ENCODE measurements at places on chromosomes 16 and 17.
A peak's percentile ranks its signal among the peaks of the same experiment; 100 is the strongest.

DNA sequence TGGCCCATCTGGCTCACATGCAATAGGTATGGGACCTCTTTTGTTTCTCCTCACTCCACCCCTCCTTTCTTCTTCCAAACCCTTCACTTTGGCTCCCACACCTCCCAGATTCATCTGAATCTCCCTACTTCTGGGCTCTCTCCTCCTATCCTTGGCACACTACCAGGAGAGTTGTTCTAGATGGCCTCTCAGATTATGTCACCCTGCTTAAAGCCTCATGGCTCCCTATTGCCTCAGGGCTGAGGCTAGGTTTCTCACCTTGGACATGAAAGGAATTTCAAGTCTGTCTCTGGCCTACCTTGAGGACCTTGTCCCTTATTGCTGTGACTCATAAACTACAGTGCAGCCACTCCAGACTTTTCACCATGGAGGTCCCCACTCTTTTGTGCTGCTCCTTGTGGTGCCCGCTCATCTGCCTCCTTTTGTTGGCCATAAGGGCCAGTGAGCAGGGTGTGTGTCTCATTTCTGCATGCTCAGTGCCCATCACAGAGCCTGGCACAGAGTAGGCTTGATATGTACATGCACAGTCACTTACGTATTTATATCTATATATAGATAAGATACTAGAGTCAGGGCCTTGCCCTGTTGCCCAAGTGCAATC is 1.0 kb upstream of the MFAP4 start:
- DNase-seq, result peak; percentile 61

DNA sequence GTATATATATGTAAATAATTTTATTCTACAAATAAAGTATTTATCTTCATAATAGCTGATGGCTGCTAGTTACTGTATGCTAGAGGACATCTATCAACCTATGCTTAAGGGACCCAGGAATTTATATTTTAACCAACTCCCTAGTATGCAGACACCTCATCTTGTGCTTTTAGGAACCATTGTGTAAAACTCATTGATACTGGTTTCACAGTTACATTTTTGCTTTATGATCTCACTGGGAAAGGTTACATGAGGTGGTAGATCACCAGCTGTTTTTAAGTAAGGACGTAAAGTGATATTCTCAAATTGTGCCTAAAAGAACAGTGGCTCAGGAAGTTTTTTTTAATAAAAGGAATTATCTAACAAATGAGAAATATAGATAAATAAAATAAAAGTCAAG is 56.4 kb downstream of the VMP1 start:
- DNase-seq, result no peak

GRCh38 chr16:10923650-10924214 is 18.5 kb downstream of the DEXI start:
- no peak for DNase-seq

DNA sequence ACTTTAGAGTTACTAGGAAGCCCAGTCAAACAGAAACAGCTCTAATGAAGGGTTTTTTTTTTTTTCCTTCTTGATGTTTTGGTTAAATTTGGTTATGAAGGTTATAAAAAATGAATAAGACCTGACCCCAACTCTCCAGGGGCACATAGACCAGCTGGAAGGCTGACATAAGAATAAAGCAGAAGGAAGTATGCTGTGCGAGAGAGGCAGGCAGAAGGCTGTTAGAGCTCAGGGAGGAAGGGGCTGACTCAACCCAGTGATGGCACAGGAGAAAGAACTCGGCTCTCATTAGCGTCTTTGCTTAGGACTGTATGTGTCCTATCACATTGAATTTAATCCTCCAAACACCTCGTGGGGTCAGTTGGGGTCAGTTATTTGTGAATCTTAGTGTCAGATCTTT is 474.6 kb downstream of the PMP22 start:
- no peak for DNase-seq

GRCh38 chr17:31318298-31318801 is 3.1 kb downstream of the EVI2A start:
- DNase-seq, result peak; percentile 92

DNA sequence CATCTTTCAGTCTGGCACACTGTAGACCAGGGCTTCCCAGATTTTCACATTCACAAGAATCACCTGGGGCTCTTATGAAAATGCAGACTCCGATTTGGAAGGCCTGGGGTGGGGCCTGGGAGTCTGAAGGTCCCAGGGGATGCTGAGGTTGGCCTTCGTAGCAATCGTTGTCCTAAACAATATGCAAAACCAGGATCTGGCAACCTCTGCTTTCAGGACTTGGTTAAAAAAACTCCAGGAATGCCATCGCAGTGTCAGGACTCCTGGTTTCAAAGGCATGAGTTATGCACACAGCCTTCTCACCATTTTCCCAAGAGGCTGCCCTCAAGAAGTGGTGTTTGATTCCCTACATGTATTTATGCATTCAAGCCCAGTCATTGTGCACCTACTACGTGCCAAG is 6.7 kb downstream of the CLEC19A start:
- no peak for DNase-seq

- DNase-seq, result no peak
Measured at GRCh38 chr17:72034000-72034399, 86.8 kb upstream of the SOX9 start.

DNA sequence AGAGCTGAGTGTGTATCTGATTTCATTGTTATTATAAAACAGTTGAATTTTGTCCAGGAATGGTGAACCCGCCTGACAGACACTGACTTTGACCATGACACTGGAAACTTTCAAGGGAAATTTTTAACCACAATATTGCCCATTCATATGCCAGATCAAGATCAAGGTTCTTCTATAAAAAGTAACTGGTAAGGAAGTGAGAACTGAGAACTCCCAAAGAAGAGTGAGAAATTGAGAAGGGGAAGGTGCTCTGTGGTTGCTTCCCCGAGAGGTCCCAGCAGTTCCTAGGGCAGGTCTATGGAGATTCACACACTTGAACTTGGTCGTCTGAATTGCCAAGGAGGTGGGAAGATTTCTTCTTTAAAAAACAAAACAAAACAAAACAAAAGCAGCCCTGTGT is 27.3 kb downstream of the SLC6A4 start:
- DNase-seq, result no peak

- peak; percentile 88 for DNase-seq
Measured at GRCh38 chr17:5281814-5282641, at the start of gene RABEP1. TSS of gene RABEP1 (plus strand) at chr17:5282284. CDS start at chr17:5282487, 203 bp downstream.

DNA sequence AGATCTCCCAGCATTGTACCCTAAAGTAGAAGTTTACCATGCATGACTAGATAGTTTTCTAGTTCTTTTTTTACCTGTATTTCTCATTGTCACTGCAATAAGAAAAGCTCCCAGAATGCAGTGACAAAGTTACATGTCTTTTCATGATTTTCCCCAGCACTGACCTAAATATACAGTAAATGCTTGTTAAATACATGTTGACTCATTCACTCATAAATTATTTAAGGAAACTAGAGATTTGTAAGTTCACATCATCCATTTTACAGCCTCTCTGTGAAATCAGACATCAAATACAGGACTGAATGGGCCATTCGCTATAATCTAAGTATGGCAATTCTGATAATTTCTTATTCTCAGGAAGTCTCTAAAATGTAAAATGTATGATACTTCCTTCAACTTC is 258.9 kb upstream of the AXIN2 start:
- no peak for DNase-seq

GRCh38 chr16:3606441-3606840 is 5.0 kb downstream of the SLX4 start:
- no peak for DNase-seq

DNA sequence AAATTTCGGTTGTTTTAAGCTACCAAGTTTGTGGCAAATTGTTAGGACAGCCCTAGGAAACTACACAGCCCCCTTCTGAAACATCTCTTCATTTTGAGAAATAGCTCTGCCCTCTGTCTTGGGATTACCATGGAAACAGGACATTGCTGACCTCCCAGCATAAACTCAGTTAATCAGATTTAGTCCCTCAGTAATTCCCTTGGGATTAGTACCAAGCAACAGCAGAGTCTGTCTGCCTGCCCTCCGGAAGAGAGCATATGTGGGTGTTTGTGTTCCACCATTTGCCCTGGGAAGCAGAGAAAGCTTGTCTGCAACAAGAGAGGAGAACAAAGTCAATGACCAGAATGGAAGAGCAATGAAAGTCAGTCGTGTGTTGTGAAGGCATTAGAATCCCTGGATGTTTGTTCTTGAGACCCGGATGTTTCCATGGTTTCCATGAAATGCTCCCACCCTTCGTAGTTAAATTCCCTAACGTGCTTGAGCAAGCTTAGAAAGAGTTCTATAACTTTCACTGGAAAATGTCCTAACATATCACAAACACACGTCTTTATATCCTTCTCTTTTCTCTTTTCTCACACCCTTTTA is 26.2 kb downstream of the NUDT7 start:
- no peak for DNase-seq

DNA sequence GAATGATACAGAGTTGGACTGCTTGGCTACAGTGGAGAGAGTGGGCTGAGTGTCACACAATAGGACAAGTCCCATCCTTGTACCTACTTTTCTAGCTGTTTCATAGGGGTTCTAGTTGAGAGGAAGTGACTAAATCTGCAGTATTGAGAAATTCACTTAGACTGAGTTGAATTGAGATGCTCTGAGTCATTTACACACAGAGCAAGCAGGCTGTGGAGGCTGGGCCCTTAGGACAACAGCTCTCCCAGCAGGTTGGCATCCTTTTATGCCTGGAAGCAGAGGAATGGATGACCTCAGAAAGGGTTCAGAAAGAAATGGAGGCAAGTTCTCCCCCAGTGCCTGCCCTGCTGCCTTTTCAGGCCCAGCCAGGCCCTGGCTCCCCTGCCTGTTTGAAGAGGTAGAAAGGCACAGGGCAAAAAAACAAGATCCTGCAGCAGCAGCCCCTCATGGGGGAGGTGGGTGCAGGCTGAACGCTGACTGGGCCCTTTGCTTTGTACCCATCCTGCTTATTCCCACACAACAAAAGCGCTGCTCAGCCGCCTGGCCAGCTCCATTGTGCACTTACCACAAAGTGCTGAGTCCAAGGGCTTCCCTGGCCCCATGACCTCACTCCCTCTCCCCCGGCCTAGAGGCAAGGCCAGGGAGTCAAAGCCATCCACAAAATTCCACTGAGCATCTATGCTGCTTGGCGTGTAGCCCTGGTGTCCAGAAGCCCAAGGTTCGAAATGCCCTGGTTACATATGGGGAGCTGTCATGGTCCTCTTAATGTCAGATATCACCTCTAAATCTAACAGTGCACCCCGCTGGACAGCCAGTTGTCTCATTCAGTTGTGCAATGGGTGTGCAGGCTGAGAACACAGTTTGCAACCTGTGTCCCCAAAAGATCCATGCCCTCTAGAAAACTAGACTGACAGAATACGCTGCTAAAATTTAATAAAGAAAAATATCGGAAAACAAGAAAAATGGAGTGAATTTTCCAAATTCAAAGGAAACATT is 5.4 kb upstream of the CRYBA1 start:
- DNase-seq, result peak; percentile 97

GRCh38 chr17:42883802-42884558 is 16.6 kb upstream of the G6PC1 start:
- no peak for DNase-seq

- no peak for DNase-seq
Measured at GRCh38 chr17:46028981-46029565, 30.0 kb downstream of the STH start.

DNA sequence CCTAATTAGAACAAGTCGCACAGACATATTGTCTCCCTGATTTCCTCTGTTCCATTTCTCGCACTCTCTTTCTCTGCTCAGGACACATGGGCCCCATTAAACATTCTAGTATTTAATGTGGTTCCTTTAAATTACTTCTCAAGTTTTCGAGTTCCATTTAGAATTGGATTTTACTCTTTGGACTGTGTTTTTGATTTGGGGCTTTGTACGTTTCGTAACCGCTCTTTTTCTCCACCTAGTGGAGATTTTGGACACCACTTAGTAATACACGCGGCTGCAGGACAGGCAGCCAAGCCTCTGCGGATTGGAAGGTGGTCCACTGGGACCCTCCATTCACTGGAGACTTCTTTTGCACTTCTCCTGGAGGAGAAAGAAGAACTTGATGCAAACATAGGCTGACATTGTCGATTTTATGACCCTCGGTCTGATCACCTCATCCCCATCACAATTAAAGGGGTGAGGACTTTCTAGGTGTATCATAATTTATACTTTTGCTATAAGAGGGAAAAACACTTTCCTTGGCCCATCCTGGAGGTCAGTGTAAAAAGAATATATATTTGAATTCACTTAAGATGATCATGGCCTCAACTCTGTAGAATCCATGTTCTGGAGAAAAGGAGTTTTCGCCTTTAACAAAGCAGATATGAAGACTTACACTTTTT is 85.7 kb downstream of the NOG start:
- peak; percentile 23 for DNase-seq

DNA sequence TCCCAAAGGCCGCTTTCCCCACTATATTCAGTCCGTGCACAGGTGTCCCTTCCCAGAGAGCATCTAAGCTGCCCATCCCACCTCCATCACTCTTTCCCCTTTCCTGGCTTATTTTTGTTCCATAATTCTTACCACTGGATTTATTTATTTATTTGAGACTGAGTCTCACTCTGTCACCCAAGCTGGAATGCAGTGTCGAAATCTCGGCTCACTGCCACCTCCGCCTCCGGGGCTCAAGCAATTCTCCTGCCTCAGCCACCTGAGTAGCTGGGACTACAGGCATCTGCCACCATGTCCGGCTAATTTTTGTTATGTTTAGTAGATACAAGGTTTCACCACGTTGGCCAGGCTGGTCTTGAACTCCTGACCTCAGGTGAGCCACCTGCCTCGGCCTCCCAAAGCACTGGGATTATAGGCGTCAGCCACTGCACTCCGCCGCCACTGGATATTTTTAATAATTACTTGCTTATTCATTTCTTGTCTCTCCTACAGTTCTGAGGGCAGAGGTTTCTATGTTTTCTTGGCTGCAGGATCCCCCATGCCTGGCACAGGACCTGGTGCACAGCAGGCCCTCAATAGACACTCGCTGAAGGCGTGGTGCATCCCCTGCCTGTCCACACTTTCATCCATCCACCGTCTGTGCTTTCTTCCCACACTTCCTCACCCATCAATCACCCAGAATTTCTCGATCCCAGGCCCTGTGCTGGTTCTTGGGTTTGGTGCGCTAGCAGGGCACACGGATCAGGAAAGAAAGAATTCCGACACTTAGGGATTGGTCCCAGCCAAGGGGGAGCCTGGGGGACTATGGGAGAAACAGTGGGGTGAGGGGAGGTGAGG is 9.9 kb upstream of the ADGRG1 start:
- peak; percentile 84 for DNase-seq

DNA sequence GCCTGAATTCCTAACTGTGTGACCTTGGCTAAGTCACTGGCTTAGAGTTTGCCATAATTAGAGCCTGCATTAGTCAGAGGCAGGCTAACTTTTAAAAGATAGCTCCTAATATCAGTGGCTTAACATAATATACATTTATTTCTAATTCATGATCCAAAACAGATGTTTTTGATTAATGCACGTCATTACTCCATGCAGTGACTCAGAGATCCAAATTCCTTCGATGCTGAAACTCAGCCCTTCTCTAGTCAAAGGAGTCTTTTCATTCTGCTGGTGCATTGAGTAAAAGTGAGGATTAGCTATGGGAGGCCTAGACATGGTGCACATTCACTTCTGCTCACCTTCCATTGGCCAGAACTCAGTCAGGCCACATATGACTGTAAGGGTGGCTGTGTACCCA is 49.8 kb downstream of the IRX3 start:
- no peak for DNase-seq

All from MCF 10A (cell line).